ENCODE measurements at places on chromosomes 12 and 14. TPM values are rescaled to one million over a fixed set of nuclear protein-coding genes. Genes with fewer than 3 reads are reported as not detected.

DNA sequence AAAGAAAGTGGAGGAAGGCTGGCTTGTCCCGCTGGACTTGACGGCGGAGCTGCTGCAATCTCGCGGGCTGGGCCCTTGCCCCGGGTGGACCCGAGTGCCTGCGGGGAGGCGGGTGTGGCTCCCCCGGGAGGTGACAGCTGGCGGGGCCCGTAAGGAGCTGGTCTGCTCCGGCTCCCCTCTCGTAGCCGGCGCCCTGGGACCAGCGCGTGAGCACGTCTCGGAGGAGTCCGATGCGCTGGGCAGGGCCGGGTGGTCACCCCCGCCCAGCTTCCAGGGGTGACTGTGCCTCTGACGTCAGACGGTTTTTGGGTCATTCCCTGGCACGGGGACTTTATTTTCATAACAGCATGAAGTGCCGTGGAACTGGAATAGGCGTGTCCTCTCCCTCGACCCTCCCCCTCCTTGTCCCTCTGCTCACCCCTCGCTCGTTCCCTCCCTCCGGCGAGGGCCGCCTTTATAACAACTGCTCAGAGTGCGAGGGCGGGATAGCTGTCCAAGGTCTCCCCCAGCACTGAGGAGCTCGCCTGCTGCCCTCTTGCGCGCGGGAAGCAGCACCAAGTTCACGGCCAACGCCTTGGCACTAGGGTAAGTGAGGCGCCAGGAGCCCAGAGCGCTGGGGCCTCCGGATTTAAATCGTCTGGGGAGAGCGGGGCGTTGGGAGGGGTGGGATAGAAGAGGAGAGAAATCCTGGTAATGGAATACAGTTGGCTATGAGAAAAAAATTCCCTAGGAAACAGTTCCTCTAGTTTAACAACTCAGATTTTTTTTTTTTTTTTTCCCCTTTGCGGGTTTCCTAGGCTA is at the start of gene GPRC5A:
GPRC5A (plus strand) TSS at position 483 of the 801 bp plus-strand sequence. CDS start 16,688 bp downstream, outside the sequence.
- peak; percentile 93 for DNase-seq

GRCh38 chr12:129870136-129870535 is 33.7 kb downstream of the TMEM132D start:
- DNase-seq = no peak

The IGF1 gene
- 6.0 TPM for total RNA-seq

The B3GNT4 gene
- total RNA-seq = 0.46 TPM

The COX14 gene
- 68.5 TPM for total RNA-seq

- no peak for DNase-seq
Observed at GRCh38 chr12:40226705-40227104, 1.9 kb downstream of the LRRK2 start.

The IKBIP gene
- total RNA-seq = 15.2 TPM

GRCh38 chr14:33812181-33812580 is 138.7 kb downstream of the EGLN3 start:
- DNase-seq = no peak

DNA sequence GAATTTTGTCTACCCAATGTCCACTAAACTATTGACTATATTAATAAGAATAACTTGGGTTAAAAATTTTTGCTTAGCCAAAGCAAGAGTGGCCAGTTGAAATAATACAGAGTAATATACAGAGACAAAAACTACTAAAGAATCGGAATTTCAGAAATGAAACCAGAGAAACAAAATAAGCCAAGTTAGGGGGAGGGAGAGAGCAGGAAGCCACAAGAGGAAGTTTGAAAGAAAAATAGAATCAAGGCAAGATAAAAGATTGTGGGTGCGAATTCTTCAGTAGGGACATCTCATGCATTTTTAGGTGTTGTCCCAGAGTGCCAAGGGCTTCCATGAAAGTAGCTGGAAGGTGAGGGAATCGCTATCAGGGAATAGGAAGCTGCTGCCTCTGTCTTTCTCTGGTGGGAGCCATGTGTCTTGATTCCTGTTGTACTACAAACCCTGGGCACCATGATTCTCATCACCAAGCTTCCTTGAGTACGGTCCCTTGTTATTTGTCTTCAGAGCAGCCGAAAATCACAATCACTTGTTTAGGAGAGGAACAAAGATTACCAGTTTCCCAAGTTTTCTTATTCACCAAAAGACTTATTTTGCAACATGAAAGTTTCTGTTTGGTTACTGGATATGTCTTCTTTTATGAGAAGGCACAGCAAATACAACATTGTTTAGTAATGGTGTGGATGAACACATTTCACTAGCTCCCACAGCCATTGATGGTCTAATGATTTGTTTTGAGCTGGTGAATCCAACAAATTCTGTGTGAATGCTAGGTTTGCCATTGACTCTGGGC is 16.7 kb downstream of the NEUROD4 start:
- DNase-seq = no peak

- no peak for DNase-seq
Observed at GRCh38 chr14:92890830-92891588, 31.9 kb upstream of the CHGA start.

- peak; percentile 87 for DNase-seq
Observed at GRCh38 chr12:57744194-57744776, 554 bp upstream of the TSPAN31 start.

DNA sequence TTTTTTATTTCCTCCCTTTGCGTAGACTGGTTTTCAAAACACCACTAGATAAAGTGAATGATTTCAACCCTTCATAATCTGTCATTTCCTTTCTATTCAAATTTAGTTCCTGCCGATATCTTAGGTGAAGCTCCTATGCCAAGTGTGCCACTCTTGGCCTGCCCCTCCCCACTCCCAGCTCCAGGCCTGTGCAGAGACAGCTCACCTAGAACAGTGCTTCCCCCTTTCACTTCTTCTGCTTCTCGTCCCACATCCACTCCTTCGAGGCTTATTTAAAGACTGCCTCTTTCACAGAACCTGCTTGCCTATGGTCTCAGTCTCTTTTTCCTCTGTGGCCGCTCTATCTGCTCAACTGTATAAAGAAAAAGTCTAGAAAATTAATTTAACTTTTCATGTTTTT is 473.8 kb downstream of the RAD51B start:
- no peak for DNase-seq

The PDE3A gene
- 8.4 TPM for total RNA-seq

- DNase-seq = no peak
Observed at GRCh38 chr12:67854351-67854750, 134.9 kb upstream of the IFNG-AS1 start.

The TRPV4 gene
- 4.5 TPM for total RNA-seq
